ENCODE measurements at places on chromosomes 2 and 18.
A peak's percentile ranks its signal among the peaks of the same experiment; 100 is the strongest.

DNA sequence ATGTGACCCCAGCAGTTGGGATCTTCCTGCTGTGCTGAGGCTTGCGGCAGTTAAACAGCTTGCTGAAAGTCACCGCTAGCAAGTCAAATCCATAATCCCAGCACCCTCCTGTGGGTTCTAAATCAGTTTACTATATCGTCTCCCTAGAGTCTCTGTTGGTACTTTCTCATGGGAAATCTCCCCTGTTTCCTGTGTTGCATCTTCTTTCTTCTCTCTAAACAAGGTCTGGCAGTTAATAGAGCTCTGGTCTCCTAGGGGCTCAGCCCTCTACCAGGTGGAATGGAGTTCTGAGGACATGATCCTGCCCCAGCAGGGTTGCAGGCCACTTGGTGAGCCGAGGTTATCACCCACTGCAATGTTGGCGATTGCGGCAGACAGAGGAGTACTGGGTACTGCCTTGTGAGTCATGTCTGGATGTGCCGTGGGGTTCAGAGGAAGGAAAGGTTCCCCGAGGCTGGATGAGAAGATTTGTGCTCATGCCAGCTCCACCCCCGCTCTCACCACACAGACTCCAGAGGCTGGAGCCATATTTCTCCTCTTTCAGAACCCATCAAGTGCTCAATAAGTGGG, 59.4 kb upstream of the SIX2 start:
- no peak for DNase-seq

DNA sequence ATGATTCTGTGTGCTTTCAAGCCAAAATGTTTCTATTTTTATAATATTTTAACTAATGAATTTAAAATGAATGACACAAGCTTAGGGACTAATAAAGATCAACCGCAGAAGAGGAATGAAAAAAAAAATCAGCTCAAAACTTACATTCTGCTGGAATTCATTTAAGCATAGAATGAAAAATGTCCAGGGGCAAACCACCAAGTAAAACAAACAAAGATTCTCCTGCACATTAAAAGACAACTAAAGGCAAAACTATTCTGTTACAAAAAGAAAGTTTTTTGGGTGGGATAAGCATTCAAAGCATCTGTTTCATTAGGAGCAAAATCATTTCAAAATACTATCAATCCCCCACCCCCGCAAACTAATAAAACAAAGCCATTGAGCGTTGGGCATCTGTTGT, 99.3 kb upstream of the SOX11 start:
- no peak for DNase-seq

DNA sequence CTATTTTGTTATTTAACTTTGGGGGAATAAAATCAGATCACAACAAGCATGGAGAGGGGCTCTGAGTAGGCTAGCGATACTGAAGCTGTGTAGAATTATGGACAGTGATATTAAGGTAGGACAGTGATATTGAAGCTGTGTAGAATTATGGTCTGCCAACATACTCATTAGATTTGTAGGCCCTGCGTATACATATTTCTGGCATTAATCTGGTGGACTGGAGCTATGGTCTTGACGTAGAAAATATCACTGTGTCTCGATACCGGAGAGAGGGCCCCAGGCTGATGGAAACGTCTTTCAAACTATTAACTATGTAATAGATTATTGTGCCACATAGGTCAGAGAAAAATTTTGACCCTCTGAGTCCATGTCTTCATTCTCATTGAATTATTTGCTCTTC, 511.4 kb downstream of the ADCYAP1 start:
- no peak for DNase-seq

GRCh38 chr2:181946444-181947127, 39.1 kb upstream of the PPP1R1C start:
- DNase-seq: no peak

DNA sequence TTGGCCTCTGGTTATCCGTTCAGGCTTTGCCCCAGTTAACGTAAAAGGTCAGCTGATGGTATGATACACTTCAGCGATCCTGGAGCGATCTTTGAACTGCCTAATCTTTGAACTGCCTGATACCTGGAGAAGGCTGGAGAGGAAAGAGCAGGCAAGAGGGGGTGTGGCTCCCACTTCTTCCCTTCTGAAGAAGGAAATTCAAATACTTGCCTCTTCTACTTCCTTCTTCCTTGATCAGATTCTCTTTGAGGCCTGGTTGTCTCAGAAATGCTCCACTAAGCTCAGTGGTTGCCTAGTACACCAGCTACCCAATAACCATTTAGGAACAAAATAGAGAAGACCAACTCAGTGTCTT, 619 bp downstream of the GALM start:
- peak; percentile 34 for DNase-seq

- DNase-seq: no peak
Measured at GRCh38 chr2:174667250-174667860, 69.8 kb upstream of the WIPF1 start.

Data from activated CD4-positive, alpha-beta T cell treated with anti-CD3 and anti-CD28 coated beads, Interleukin-2, amount 50 U/mL, for 48 hours (primary cell).